ENCODE measurements at places on chromosomes 3 and 15.

DNA sequence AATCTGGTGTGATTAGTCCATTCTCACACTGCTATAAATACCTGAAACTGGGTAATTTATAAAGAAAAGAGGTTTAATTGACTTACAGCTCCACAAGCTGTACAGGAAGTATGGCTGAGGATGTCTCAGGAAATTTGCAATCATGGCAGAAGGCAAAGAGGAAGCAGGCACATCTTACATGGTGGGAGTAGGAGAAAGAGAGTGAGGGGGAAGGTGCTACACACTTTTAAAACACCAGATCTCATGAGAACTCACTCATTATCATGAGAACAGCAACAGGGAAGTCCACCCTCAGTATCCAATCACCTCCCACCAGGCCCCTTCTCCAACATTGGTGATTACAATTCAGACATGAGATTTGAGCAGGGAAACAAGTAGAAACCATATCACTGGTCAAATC, 24.0 kb upstream of the ACP3 start:
- DNase-seq, result no peak

DNA sequence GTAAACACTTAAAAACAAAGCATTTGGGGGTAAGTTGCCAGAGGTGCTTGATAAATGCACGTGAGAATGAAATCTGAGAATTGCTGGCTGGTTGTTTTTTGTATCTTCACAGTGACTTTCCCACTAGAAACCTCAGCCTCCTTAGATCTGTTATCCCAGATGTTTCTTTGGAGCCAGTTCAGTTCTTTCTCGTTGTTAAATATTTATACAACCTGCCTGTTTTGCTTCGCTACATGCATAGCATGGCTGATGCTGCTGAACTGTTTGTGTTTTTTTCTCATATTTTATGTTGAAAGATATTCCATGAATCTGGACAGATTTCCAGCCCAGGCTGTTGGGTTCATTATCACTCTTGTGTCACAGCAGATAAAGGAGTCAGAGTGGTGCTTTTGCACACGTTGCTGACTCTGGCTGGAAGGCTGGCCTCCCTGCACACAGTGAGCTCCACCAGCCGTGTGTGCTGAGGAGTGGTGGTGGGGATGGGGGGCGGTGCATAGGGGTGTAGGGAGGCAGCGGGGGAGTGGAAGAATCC, 80.2 kb downstream of the ARNT2 start:
- no peak for DNase-seq

DNA sequence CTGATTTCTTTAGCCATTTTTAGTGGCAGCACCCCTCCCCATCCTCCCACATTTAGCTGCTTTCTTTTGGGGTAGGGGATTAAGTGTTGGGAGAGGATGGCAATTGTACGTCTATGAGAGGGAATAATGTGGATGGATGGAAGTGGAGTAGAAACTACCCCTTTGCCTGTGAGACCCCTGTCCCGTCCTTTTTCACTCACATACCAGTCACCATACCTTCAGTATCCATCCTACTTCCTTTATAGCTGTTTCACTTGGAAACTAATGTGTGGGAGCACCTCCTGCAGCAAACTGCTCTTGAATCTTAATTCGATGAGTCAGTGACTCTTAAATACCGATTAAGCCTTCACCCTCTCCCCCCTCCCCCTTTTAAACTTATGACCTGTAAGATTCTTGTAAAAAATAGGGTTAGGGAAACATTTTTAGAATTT, 730 bp downstream of the SPRED1 start:
- DNase-seq, result peak; percentile 80

GRCh38 chr3:177934001-177934891, 602.0 kb upstream of the KCNMB2 start:
- peak; percentile 92 for DNase-seq

DNA sequence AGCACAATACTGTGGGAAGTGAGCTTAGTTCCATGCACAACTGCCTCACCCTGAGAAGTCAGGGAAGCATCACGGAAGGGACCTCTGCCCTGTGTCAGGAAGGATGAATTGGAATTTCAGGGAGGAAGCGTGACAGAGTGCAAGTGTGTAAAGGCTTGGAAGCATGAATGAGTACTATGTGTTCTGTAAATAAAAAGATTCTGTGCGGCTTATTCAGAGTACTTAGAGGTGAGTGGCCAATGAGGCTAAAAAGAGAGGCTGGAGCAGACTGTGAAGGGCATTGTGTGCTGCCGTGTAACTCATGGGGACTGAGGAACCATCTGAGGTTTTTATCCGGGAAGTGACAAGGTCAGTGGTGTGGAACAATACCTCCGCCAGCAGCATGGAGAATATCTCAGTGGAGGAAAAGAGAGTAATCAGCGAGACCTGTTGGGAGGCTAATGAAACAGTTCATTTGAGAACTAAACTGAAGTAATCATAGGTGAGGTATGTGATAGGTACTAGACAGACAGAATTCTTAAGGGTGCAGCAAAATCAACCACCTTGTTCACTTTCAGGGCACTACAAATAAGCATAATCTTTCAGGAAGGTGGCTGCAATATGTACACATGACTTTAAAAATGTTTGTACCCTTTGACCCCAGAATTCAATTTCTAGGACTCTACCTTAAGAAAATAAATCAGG, 64.9 kb upstream of the SPRED1 start:
- no peak for DNase-seq

- peak; percentile 59 for DNase-seq
Measured at GRCh38 chr3:194080436-194080835, 55.5 kb upstream of the HES1 start.

- no peak for DNase-seq
Measured at GRCh38 chr3:187181454-187182170, 15.7 kb upstream of the RTP1 start.

DNA sequence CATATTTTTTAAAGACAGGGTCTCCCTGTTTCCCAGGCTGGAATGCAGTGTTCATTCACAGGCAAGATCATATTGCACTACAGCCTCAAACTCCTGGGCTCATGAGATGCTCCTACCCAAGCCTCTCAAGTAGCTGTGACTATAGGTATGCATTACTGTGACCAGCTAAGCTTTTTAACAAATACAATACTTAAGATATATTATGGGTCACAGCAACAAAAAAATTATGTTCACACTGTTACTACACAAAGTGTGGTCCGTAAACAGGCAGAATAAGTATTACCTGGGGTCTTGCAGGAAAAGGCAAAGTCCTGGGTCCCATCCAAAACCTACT, 152.5 kb downstream of the VPS13C start:
- no peak for DNase-seq

DNA sequence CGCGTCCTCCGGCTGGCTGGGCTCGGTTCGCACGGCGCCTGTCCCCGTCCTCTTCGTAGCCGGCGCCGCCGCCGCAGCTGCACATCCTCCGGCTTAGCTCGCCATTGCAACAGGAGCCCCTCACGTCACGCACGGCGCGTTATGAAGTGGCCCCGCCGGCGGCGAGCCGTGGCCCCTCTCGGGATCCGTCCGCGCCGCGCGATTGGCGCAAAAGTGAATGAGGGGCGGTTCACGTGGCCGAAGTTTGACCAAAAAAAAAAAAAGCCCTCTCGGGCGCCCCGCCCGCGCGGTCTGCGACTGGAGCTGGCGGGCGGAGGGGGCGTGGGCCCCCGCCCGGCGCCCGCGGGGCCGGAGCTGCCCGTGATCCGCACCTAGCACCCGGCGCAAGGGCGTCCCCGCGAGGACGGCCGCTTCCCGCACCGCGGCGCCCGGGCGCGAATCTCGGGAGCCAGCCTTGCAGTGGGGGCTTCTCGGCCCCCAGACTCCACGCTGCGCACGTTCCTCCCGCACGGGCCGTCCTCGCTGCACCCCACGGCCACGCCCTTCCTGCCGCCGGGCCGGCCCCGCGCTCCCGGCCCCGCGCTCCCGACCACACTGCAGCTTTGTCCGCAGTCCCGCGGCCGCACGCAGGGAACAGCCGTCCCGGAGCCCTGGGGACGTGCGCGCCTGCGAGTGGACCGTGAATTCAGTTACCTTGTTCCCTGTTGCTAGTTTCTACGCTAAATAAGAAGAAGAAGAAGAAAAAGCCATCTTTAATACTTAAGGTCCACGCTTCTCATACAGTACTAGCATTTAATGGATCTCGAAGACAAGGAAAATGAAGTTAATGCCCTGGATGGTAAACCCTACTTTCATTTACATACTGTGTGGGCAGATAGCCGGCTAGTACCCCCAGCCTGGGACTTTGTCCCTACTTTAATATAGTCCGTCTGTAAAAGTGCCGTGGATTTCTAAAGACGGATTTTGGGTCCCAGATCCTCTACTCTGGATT, at the start of gene CHSY1:
CHSY1 (minus strand) TSS at position 219 of the 991 bp plus-strand sequence. CDS start 592 bp downstream, outside the sequence.
- peak; percentile 93 for DNase-seq

DNA sequence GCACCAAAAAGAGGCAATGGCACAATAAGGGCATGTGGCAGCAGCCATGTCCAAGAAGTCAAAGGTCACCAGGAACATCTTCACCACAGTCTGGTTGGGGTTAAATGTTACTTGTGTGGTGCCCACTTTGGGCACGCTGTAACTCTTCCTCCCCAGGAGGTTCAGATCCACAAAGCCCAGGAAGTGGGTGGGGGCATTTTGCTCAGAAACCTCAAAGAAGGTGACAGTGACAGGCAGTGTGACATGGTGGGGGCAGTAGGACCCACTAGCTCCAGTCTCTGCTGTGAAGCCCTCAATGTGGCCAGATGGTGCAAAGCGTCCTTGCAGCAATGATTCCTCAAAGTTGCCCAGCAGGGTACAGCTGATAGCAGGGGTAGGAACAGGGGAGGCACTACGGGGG, 5.8 kb downstream of the ZNF80 start:
- no peak for DNase-seq

DNA sequence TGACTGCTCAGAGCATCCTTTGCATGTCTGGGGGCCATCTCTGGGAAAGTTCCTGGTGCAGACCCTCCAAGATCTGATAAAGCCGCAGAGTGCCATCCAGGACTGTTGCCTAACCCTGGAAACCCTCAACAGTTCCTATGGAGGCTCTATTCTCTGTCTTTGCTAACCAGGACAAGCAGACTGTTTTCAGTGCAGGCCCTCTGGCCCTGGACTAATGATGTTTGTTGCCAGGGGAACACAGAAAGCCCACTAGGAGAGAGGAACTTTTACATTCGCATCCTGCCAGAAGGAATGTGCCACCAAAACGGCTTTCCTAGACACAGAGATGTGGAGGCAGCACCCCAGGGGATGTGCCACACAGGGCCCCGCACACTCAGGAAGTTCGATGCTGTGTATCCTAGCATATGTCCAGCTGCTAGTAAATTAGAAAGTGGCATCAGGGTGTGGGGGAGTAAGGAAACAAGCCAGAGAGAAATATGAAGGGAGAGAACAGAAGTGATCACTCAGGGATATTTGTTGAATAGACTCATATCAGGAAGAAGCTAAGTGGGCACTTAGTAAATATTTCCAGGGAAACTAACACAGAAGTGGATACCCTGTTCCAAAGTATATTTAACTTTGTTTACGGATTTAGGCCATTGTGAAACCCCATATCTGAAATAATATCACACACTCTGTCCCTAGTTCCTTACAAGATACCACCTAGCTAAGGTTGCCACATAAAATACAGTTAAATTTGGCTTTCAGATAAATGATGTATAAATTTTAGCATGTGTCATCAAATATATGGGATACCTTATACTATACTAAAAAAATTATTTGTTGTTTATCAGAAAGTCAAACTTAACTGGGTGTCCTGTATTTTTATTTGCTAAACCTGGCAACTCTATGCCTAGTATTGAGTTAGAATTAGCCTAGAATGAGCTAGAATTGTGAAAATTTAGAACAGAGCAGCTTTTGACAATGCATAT, 29.9 kb upstream of the TMOD3 start:
- DNase-seq, result no peak

DNA sequence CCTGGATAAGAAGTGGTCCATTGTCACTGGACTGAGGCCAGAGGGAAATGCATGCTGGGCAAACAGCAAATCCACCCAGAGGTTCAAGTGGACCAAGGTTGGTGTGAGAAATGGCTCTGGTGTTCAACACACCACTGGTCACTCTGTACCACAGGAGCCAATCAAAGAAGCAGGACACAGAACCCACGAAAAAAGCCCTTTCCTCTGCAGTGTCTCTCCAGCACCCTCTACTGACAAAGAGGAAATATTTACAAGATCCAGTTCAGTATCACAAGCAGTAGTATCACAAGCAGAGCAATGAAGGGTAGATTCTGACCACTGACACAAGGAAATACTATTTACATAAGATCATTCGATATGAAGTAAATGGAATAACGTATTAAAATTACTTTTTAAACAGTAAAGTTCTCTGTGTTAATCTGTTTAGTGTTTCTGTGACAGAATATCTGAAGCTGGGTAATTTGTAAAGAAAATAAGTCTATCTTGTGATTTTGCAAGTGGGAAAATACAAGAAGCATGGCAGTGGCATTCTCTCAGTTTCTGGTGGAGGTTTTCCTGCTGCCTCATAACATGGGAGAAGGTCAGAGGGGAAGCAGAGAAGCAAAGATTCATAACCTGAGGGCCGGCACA, 390.7 kb downstream of the EFHB start:
- no peak for DNase-seq
